Suppressor macrophage (primary cell): ENCODE measurements at places on chromosomes 4 and X.

- DNase-seq, result no peak
These were observed 1629.2 kb upstream of the ADGRL3 start for GRCh38 chr4:59570860-59571476.

DNA sequence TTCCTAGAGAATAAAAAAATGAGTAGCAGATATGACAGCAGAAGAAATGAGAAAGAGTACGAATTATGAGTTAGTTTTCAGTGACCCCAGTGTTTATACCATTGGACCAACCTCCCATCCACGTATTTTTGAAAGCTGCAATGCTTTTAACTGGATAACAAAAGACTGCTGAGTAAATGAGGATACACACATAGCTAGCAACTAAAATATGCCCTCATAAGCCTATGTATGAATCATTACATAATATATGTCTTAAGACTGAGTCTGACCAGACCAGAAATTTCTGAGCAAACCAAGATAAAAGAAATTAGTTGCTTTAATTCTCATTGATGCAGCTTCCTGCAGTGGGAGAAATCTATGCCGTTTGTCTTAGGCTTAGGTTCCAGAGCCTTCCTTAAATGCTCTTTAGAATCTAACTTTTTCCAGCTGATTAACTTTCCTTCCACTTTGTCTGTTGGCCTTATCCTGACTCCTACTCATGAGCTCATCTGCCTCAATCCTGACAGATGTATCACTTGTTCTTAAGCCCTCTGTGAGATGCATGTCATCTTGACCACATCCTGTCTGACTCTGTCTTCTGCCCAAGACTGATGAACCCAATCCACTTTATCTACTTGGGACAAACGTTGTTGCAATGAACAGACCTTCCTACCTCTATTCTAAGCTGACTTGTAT lies 301.4 kb upstream of the AADAT start:
- DNase-seq, result no peak

GRCh38 chr4:17846266-17846665 lies 35.5 kb downstream of the NCAPG start:
- no peak for DNase-seq

DNA sequence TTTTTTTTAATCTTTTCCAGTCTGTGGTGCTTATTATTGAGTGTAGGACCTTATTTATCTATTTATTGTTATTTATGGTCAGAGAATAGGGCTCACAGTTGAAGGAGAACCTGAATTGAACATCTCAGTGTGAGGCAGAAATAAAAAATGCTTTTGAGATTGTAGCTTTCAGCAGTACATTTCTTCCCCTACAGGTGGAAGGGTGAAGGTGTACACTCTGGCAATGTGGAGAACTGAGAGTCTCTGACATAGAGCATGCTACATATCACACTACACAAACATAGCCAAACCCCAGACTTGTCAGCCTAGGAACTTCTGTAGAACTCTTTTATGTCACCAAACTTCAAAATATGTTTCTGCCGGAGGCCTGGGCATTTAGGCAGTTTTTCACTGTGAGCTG lies 140.2 kb downstream of the STIM2 start:
- no peak for DNase-seq

GRCh38 chr4:139975830-139976272 lies 178.1 kb downstream of the MAML3 start:
- DNase-seq, result peak; percentile 85

- DNase-seq, result no peak
These were observed 57.1 kb downstream of the NIPAL1 start for GRCh38 chr4:48073567-48074103.

DNA sequence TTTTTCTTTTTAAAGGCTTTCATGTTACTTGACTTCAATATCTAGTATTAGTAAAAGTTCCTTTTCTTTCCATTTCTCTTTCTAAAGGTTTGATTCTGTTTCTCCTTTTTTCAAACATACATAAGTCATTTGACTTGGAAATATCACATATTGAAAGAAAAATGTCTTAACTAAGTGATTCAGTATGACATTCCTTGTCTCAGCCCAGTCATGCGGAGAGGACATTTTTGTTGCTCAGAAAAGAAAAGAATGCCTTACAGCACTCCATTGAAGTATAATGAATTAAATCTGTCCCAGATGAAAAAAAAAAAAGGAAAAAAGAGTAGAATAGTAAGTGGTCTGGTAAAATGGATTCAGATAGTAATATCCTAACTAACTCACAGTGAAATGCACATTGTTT lies 466.1 kb downstream of the ADGRL3 start:
- no peak for DNase-seq

GRCh38 chr4:181569553-181569952 lies 673.6 kb upstream of the TENM3 start:
- no peak for DNase-seq

DNA sequence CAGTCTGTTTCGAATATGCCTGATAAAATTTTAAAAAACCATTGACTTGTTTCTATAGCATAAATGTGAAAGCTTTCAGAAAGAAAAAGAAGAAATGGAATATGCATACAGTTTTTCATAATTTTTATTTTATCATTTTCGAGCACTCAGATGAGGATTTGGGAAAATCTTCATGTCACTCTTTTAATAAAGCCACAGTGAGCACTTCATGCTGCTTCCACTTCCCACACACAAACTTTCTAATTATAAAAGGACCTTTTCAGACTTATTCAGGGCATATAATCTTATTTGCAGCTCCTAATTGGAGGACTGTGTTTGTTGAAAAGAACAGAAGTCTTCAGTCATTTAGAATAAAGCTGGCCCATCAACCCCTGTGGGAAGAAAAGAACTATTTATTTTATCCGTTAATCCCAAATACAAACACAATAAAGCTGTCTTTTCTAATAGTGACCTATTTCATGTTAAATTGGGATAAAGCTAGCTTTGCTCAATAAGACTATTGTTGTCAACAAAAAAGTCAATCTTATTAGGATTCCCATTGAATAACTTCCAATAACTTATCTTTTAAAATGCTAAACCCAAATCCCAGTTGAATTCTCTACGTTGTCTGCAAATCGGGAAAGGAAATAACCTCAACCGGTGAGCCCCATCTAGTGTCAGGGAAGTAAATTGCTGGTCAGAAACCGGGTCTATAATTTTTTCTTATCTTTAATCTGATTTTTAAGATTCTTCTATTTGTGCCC lies 211.5 kb downstream of the PDGFRA start:
- peak; percentile 35 for DNase-seq

DNA sequence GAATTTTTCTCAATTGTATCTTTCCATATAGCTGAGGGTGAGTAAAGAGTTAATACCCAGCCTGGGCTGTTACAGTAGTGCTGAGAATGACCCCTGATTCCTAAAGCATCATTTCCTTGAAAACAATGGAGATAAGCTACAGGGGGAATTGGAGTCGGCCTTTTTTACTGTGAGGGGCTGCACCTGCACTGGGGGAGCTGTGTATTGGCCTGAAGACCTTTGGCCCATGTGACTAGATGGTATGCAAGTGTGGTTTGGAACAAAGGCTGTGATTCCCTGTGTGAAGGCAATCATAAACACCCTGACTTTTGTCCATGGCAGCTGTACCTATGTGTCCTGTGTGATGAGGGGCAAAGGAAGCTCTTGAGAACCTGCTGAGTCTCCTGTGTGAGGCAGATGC lies 124.0 kb upstream of the HPGD start:
- DNase-seq, result no peak

DNA sequence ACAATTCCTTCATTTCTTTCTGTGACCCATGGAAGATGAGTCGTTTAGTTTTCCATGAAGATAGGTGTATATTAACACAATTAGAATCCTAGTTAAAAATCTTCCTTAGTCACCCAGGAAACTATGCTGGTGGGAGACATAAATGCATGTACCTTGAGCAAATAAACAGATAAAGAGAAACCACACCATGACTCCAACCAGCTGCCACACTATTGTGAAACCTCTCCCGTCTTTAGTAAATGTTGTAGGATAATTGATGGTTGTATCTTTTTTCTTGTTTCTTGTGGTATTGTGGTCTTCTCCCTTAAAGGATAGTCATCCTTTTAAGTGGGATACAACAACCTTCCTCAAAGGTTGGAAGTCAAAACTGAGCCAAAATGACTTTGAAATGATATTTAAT lies 103.8 kb upstream of the LEF1 start:
- no peak for DNase-seq

DNA sequence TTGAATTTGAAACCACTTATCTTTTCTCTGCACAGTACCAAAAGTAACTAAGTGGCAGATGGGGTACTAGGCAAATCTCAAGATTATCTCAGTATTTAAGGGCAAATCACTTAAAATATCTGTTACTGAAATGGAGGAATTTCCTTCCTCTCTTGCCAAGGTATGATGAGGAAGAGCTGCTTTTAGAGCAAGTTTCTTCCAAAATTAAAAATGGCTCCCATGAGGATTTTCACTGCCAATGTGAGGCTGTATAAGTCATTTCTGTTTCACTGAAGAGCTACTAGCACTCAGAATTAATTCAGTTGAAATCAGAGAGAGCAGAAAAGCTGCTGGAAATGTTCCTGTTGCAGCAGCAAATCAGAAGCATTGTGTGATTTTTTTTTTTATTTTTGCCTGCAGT lies 43.4 kb downstream of the GABRB1 start:
- DNase-seq, result no peak
